ENCODE measurements at places on chromosomes 11 and 22.
A peak's percentile ranks its signal among the peaks of the same experiment; 100 is the strongest.

DNA sequence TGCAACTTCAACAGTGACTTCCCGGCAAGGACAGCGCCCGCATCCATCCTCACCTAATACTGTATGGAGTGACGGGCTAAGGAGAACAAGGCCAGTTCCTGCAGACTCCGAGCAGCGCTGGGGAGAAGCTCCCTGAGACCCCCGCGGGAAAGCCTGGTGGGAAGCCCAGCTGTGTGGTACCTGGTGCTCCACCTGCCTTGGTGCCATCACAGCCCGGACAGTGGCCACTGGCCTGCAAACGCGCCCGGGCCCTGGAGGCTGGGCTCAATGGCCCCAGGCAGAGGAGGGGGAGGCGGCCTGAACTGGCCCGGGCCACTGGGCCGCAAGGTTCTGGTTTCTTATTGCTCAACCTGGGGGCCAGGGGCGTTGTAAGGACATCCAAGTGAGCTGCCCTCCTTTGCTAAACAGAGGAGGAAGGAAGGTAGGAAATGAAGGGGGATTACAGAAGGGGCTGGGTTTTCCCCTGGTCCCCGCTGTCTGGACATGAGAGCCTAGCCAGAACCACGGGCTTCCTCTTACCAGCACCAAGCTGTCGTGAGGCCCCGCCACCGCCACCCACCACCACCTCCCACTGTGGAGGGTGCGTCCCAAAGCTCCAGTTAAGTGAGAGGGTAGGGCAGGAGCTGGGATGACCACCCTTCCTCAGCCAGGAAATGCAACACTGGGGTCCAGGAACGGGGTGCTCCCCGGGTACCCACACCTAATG is 8.5 kb upstream of the CDC42BPG start:
- no peak for DNase-seq
- peaks cover 77% of the 10 kb centered on the region for H3K4me1 ChIP-seq
- no peaks in the 10 kb centered on the region for H3K27me3 ChIP-seq
- H3K36me3 ChIP-seq: peaks cover 16% of the 10 kb centered on the region

DNA sequence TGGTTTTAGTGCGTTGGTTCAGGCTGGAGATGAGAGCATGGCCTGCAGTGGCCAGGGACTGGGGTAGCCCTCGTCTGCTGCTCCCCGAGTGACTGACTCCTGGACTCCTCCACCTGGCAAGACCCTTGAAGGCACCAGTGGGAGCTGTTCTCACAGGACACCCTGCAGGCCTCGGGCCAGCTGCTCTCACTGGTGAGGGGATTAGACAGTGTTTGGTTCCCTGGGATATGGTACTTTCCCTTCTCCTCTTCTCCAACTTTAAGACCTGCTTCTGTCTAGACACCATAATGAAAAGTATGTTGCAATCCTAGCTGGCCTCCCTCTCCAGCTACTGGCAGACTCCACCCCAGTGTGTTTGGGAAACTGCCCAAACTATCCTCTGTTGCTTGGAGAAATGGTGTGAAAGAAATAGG is 168.8 kb upstream of the CADM1 start:
- no peaks in the 10 kb centered on the region for H3K27me3 ChIP-seq
- H3K36me3 ChIP-seq: no peaks in the 10 kb centered on the region
- no peak for DNase-seq

DNA sequence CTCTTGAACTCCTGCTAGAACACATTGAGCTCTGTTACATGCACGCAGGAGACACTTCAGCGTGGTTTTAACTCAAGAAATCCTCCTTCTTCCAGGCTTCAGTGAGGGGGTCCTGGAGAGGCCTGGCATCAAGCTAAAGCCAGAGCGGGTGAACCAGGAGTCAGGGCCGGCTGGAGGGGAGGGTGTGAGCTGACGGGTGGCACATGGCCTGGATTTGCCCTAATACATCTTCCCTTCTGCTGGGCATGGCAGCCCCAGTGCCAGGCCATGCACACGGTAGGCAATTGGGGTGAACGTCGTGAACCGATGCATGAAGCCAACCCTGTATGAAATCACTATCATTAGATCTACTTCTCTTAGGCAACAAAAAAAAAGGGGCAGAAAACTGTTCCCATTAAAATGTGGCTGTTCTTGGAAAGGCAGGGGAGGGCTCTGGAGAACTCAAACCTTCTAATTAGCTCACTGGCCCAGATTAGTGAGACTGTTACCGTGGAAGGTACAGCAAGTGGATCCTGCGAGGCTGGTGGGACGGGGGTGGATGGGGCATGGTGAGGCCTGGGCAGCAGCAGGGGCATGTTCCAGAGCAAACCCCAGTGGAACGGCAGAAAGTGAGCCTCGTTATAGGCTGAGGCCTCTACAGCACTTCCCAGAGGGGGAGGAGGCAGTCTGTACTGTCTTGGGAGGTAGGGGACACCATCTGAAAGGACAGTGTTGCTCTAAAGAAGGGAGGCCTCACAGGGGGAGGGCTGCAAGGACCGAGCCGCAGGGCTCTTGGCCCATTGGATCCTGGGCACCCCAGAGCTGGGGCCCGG is 10.6 kb downstream of the IFT27 start:
- peaks cover 4% of the 10 kb centered on the region for H3K4me1 ChIP-seq
- H3K27me3 ChIP-seq: no peaks in the 10 kb centered on the region
- DNase-seq: no peak
- H3K27ac ChIP-seq: no peak overlapping the region

GRCh38 chr22:39298241-39298987 is 21.0 kb downstream of the RPL3 start:
- DNase-seq: no peak
- H3K27ac ChIP-seq: peak overlapping the region; percentile 62
- H3K4me1 ChIP-seq: peaks cover 50% of the 10 kb centered on the region
- no peaks in the 10 kb centered on the region for H3K27me3 ChIP-seq
- H3K36me3 ChIP-seq: no peaks in the 10 kb centered on the region

GRCh38 chr11:66172146-66172545 is 96.3 kb upstream of the RAB1B start:
- no peak overlapping the region for H3K27ac ChIP-seq
- no peak overlapping the region for H3K4me3 ChIP-seq

DNA sequence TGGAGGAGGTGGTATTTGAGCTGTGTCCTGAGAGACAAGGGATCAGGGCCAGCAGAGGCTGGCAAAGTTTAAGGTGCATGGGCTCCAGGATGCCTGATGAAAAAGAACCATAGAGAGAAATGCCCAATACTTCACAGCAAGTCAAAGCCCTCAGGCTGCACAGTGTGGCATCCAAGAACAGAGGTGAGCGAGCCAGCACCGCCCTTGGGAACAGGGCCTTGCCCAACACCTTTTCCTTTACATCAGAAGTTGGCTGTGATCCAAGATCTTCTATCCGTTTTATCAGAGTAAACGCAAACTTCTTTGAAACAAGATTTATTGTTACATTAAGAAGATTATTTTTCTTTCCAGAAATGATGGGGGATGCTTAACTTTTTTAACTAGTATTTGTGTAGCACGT is 1.4 kb downstream of the B3GNT6 start:
- H3K4me1 ChIP-seq: peaks cover 11% of the 10 kb centered on the region
- no peaks in the 10 kb centered on the region for H3K27me3 ChIP-seq
- H3K27ac ChIP-seq: no peak overlapping the region
- no peak overlapping the region for H3K4me3 ChIP-seq

GRCh38 chr22:42766860-42767259 is 46.2 kb upstream of the A4GALT start:
- H3K36me3 ChIP-seq: no peaks in the 10 kb centered on the region
- no peak for DNase-seq
- H3K4me1 ChIP-seq: peaks cover 9% of the 10 kb centered on the region
- no peaks in the 10 kb centered on the region for H3K27me3 ChIP-seq

DNA sequence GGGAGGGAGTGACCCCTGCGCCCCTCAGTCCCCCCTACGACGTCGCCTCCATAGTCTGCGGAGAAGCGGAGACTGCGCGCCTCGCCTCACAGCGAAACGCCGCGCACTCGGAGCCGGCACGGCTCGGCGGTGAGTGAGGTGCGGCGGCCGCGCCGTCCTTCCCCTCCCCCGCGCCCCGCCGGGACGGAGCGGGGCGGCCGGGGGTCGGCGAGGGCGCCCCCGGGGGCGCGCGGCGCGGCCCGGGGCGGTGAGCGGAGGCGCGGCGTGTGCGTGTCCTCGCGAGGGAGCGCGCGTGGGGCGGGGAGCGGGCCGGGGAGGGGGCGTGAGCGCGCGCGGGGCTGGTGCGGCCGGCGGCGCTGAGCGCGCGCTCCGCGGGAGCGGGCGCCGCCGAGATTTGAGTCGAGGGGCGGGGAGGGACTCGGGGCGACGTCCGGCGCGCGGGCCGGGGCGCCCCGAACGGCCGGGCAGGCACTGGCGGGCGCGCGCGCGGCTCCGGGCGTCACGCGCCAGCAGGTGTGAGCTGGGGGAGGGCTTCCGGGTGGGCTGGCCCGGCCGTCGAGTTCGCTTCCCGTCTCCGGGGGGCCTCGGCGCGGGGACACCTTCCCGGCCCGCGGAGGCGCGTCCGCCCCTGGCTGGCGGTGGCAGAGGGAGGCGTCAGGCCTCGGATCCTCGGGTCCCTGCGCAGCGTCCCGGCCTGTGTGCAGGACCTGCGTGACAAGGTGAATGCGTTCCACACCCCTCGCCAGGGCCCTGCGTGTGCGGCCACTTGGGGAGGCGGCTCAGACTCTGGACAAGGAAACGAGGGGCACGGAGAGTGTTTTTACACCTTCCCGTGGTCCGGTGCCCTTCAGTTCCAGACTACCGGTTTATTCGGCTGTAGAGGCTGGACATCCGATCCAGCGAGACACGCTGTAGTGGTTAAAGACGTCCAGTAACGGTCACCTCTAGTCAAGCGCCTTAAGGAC is 50.4 kb downstream of the FAM83F start:
- H3K4me1 ChIP-seq: peaks cover 74% of the 10 kb centered on the region
- H3K27ac ChIP-seq: peak overlapping the region; percentile 79
- H3K4me3 ChIP-seq: peak overlapping the region; percentile 75
- no peak for DNase-seq
- no peaks in the 10 kb centered on the region for H3K27me3 ChIP-seq

DNA sequence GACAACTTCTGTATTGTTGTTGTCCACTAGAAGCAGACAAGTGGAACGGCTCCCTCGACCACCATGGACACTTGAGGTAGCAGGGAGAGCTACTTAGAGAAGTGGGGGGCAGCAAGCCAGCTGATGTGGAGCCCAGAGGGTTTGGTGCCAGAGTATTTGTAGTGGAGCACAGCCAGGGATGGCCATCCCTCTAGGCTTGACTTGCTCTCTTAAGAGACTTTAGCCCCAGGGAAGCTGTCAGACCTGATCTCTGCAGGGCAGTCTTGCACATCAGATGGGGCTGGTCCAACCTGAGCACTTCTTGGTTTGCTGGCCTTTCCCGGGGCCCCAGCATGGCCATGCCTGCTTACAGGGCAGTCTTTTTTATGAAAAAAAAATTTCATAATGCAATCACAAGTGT is 15.0 kb upstream of the TMEM135 start:
- H3K4me3 ChIP-seq: no peak overlapping the region
- DNase-seq: no peak
- no peaks in the 10 kb centered on the region for H3K36me3 ChIP-seq
- no peak overlapping the region for H3K27ac ChIP-seq
- H3K4me1 ChIP-seq: no peaks in the 10 kb centered on the region

GRCh38 chr22:28187612-28188011 is 268.6 kb upstream of the PITPNB start:
- no peaks in the 10 kb centered on the region for H3K27me3 ChIP-seq
- DNase-seq: no peak
- no peak overlapping the region for H3K4me3 ChIP-seq
- H3K4me1 ChIP-seq: no peaks in the 10 kb centered on the region

GRCh38 chr11:25855916-25856315 is 476.0 kb upstream of the ANO3 start:
- H3K4me1 ChIP-seq: no peaks in the 10 kb centered on the region
- H3K4me3 ChIP-seq: no peak overlapping the region
- no peaks in the 10 kb centered on the region for H3K36me3 ChIP-seq
- no peak for DNase-seq
- no peaks in the 10 kb centered on the region for H3K27me3 ChIP-seq
- H3K27ac ChIP-seq: no peak overlapping the region

- no peak overlapping the region for H3K4me3 ChIP-seq
- H3K36me3 ChIP-seq: no peaks in the 10 kb centered on the region
- no peaks in the 10 kb centered on the region for H3K27me3 ChIP-seq
- DNase-seq: no peak
Observed at GRCh38 chr22:17314487-17314886, 54.8 kb upstream of the CECR2 start.

GRCh38 chr22:30434843-30435242 is 9.3 kb downstream of the MTFP1 start:
- H3K36me3 ChIP-seq: no peaks in the 10 kb centered on the region
- H3K27ac ChIP-seq: no peak overlapping the region
- H3K4me3 ChIP-seq: no peak overlapping the region
- no peak for DNase-seq
- H3K27me3 ChIP-seq: no peaks in the 10 kb centered on the region
- no peaks in the 10 kb centered on the region for H3K4me1 ChIP-seq

DNA sequence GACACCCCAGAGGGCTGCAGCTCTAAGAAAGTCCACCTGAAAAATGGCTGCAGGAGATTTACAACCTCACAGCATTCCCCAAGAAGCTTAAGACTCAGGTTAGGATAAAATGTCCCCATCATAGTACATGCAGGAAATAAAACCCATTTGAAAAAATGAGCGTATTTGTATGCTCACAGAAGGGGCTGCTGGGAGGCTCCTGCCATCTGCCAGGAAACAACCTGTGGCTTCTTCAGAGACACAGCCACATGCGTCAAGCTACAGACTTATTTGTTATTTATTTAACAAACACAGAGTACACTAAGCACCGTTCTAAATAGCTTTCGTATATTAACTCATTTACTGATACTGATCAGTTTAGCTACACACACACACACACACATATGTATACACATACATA is 73.4 kb downstream of the FEZ1 start:
- no peaks in the 10 kb centered on the region for H3K36me3 ChIP-seq
- H3K27ac ChIP-seq: no peak overlapping the region

DNA sequence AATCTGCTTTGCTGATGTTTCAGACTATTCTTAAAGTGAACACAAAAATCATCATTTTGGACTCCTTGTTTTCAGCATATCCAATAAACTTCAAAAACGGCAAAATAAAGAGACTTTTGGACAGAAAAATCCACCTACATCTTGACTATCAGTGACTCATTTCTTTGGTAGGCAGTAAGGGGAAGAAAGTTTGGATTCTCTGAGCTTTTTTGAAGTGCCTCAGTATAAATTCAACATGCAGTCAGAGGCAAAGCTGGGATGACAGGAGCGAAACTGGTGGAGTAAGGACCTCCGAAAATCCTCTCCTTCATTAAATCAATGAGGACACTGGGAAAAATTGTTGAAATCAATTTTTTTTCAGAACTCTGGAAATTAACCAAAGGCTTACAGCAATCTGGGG is 29.7 kb downstream of the EFCAB6 start:
- H3K36me3 ChIP-seq: no peaks in the 10 kb centered on the region
- H3K4me3 ChIP-seq: no peak overlapping the region
- H3K4me1 ChIP-seq: peaks cover 3% of the 10 kb centered on the region
- no peak for DNase-seq
- H3K27me3 ChIP-seq: no peaks in the 10 kb centered on the region

GRCh38 chr11:111607751-111608150 is 5.5 kb downstream of the SIK2 start:
- no peak overlapping the region for H3K4me3 ChIP-seq
- no peak overlapping the region for H3K27ac ChIP-seq
- no peaks in the 10 kb centered on the region for H3K36me3 ChIP-seq
- peaks cover 24% of the 10 kb centered on the region for H3K4me1 ChIP-seq
